ENCODE measurements at places on chromosomes 16 and 17.

GRCh38 chr17:38982858-38983746 is 15.9 kb upstream of the FBXO47 start:
- peak; percentile 30 for DNase-seq

DNA sequence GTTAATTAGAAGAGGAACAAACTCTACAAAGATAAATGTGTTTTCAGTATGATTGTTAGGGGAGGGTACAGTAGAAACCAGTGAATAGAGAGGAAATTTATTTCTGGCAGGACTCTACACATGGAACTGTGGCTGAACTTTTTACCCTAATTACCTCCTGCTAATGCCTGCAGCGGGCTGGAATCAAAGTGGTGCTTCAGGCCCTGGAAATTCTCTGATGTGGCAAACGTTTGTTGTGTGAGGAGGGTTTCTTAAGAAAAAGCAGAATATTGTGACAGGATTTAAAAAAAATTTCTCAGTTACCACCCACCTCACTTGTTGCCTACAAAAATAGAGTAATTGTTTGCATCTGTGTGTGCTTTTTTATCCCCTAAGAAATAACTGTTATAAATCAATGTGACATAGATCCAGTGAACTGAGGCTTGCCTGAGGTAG is 154.5 kb downstream of the BCAS3 start:
- no peak for DNase-seq

DNA sequence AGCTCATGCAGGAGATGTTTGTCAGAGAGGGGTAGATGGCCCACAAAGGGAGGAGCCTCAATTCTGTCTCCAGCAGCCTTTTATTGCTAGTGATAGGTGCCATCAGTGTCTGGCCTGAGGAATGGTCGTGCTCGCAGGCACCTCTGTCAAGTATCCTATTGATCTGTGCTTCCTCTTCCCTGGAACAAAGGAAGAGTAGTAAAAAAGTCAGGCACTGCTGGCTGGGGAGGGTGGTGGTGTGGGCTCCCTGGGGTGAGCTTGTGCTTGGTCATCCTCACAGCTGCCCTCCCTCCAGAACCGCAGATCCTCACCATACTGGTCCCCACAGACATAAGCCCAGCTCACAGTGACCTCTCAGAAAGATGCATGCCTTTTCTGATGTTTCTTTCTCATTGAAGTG is 15.0 kb upstream of the SALL1 start:
- DNase-seq: no peak

DNA sequence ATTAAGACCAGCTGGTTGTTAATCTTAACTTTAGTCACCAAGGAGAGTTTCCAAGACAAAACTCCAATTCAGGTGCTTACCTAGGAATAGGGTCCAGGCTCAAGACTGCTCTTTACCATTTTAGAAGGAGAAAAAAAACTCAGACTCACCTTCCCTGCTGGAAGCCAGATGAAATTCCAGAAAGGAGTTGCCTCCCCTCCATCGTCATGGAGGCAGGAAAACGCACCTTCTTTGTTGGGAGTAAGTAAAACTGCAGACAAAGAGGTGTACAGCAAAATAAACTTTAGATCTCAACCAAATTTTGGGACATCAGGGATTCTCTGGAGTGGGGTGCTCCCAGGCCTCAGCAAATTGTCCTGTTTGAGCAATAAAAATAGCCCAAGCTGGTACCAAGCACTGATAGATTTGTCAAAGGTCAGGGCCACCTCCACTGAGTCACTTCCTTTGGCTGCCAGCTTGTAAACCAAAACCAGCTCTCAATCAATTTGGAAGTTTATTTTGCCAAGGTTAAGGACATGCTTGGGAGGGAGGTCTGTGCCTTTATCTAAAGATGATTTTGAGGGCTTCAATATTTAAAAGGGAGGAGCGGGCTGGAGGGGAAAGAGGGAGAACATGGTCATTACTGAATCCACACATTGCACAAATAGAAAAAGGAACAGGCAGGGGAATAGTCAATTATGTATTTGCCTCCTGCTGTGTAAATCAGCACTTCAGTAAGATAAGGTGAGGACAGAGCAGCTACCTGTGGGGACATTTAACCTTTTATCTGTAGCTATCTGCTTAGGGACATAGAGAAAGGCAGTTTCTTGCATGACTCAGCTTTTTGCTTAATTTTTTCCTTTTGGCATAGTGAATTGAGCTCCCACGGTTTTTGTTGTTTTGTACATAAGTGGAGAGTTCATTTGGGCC is 1.5 kb upstream of the ALDH3A2 start:
- no peak for DNase-seq

DNA sequence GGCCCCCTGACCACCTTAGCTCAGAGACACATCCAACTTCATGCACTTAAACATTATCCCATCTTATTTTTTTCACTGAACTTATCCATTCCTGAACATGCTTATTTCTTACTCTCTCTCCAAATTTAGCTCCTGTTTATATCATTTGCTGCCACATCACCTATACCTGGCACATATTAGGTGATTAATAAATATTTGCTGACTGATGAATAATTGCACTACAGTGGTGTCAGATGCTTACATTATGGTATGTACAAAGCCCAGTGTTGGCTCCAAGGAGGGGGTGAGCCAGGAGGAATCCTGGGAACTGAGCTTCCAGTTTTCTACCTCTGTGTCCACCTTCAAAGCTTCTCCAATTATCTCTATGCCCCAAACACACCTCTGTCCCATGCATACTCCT is 124.0 kb upstream of the PMFBP1 start:
- DNase-seq: no peak

Measured in activated T-cell treated with anti-CD3 and anti-CD28 coated beads for 24 hours (primary cell).